Sigmoid colon (tissue), 7 donors: ENCODE measurements at places on chromosomes 1 and 21. TPM values are rescaled to one million over a fixed set of nuclear protein-coding genes. Genes with fewer than 3 reads are reported as not detected.

Gene SYPL2
- 4.3 TPM for total RNA-seq

Gene DNM3
- total RNA-seq = 3.9 TPM

Gene FOXD2
- not detected for total RNA-seq

Gene KRTAP11-1
- total RNA-seq = not detected

Gene GPR25
- total RNA-seq = not detected

Gene OR1C1
- not detected for total RNA-seq

Gene MFAP2
- total RNA-seq = 12.4 TPM

Gene S100A10
- total RNA-seq = 40.6 TPM

Gene TNFRSF8
- 1.1 TPM for total RNA-seq

Gene LCE1D
- not detected for total RNA-seq

Gene CLEC20A
- not detected for total RNA-seq

Gene FAM167B
- total RNA-seq = not detected

Gene ARHGEF19
- total RNA-seq = 2.5 TPM

Gene TTC24
- not detected for total RNA-seq

Gene LINGO4
- total RNA-seq = not detected

Gene COL11A1
- 1.4 TPM for total RNA-seq

Gene SLAMF6
- total RNA-seq = 0.41 TPM

Gene THEM5
- not detected for total RNA-seq

Gene HSD11B1
- total RNA-seq = 3.6 TPM

Gene PAPPA2
- total RNA-seq = 1.4 TPM

Gene KIF14
- total RNA-seq = under 0.01 TPM

Gene SFN
- 2.2 TPM for total RNA-seq

Gene EPHX1
- 43.6 TPM for total RNA-seq

Gene TCHH
- 0.28 TPM for total RNA-seq

Gene PSMG1
- total RNA-seq = 28.5 TPM

Gene LENEP
- not detected for total RNA-seq

Gene GRHL3
- not detected for total RNA-seq

Gene PAQR6
- 7.7 TPM for total RNA-seq

Gene TRPM2
- total RNA-seq = 3.9 TPM

Gene IL20
- total RNA-seq = not detected

Gene FCER1A
- not detected for total RNA-seq

Gene SPATA45
- not detected for total RNA-seq

Gene LAMB3
- total RNA-seq = 0.16 TPM

Gene FABP3
- 16.0 TPM for total RNA-seq

Gene ZNF436
- total RNA-seq = 17.2 TPM

Gene SIKE1
- total RNA-seq = 20.0 TPM

Gene FPGT
- 10.0 TPM for total RNA-seq

Gene C1orf185
- not detected for total RNA-seq

Gene PLPPR4
- total RNA-seq = 0.71 TPM

Gene SLC25A24
- 20.2 TPM for total RNA-seq

Gene SMCP
- not detected for total RNA-seq

Gene KCNE2
- total RNA-seq = not detected

Gene NCF2
- 16.3 TPM for total RNA-seq
